ENCODE measurements at places on chromosomes 1 and 21.
A peak's percentile ranks its signal among the peaks of the same experiment; 100 is the strongest.

DNA sequence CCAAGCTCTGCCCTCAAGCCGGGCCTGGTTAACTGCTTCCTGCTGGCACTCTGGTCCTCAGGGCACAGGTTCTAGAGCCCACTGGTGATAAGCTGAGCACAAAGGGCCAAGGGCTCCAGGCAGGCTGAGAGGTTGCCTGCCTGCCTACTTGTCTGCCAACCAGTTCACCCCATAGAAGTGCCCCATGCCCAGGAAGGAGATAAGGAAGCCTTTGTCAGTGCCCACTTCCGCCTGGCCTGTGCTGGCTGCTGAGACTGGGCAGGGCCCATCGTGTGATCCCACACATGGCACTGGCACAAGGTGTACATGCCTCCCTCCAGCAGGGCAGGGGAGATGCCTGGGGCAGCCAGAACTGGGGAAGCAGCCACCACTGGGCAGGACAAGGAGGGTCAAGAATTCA is 24.1 kb downstream of the SLC9A1 start:
- DNase-seq, result no peak

GRCh38 chr1:232519186-232519585 is 110.7 kb downstream of the SIPA1L2 start:
- DNase-seq, result no peak

DNA sequence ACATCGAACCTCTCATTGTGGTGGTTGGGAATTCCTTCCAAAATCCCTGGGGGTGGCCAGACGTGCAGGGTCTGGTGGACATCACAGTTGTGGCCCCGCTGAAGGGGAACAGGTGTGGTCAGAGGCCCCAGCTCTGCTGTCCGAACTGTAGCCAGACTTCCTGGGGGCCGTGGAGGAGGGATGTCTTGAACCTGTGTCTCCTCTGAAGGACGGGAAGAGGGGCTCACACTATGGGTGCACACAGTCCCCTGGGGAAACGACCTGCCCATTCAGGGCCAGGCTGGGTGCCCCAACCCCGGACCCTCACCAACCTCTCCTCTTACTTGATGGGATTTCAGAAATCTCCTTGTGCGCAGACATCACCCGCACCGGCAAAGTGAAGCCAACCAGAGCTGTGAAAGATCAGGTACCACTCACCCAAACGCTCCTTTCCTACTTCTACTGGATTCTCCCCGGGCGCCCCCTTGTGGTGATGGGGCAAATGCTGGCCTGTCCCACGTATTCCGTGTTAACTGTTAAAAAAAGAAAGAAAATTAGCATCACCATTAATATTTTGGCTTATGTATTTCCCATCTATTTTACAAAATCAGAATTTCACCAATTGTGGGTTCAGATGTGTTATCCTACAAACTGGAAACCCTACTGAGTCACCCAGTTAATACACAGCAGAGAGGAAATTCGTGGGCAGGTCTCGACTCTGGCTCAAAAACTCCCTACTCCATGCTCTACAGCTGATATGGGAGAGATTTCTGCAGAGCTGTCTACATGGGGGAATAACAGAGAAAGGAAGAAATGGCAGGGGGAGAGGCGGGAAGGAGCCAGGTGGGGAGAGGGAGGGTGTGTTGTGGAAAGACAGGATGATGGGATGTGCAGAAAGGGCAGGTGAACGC is 28.1 kb downstream of the PADI4 start:
- peak; percentile 42 for DNase-seq

DNA sequence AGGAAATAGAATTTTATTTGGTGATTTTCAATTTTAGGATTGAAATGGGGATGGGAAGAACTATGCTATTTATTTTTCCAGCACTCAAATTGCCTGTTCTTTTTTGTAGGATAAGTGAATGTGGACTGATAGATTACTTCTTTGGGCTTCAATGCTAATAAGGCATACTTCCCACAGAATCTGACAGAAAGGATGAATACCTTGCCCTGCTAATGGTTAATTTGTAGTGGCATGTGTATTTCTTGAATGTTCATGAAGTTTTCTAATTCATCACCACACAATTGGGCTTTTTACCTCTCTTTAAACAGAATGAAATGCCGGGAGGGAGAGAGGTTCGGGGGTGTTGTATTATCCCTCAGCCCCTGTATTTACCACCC is 369.1 kb upstream of the ADGRL2 start:
- no peak for DNase-seq

DNA sequence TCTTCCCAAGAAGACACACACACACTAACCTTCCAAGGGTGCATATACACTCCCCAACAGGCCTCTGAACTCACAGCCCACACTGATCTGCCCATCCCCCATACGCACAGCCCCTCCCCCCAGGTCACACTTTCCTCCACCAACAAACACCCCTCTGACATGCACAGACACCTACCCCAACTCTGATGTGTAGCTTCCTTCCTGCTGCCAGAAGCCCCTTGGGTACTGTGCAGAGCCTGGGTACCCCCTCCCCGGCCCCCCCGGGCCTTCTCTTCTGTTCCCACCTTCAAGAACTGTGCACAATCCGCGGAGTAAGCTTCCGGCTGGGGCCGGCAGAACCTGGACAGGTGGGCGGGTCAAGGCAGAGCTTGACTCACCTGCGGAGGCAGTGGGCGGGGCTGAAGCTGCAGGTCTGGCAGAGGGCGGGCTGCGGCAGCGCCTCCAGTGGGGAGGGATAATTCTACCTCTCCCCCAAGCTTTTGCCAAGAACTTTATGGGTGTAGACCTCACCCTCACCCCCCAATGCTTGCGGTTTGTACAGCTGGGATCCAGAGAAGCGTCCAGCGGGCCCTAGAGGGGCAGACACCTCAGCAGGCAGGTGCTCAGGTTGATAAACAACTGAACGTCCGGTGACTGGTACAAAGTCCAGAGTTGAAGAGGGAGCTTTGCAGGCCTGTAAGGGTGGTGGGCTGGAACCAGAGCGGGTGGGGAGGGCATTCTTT is at the start of gene C1orf210:
C1orf210 (minus strand) TSS at position 313 of the 722 bp plus-strand sequence. CDS start 2,311 bp downstream, outside the sequence.
- peak; percentile 62 for DNase-seq

- DNase-seq, result no peak
Measured at GRCh38 chr1:9996624-9997582, at the start of gene RBP7. RBP7 (plus strand) TSS chr1:9997228; CDS start chr1:9997259, 31 bp downstream.

GRCh38 chr1:221169447-221169889 is 290.2 kb downstream of the HLX start:
- no peak for DNase-seq

DNA sequence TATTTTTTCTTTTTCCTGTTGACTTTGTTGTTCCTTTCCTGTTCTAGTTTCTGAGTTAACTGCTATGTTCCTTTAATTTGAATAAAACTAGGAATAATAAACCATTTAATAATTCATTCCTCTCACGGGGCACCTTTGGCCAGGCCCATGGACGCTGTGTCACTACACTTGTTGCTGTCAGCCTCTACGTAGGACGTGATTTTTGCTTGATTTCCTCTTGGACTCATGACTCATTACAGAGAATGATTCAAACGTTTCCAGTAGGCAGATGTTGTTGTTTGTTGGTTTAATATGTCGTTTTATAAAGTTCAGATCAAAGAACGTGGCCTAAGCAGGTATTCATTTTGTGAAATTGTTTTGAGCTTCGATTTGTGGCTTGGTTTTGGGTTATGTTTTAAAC is 9.1 kb upstream of the SLC19A1 start:
- DNase-seq, result no peak

DNA sequence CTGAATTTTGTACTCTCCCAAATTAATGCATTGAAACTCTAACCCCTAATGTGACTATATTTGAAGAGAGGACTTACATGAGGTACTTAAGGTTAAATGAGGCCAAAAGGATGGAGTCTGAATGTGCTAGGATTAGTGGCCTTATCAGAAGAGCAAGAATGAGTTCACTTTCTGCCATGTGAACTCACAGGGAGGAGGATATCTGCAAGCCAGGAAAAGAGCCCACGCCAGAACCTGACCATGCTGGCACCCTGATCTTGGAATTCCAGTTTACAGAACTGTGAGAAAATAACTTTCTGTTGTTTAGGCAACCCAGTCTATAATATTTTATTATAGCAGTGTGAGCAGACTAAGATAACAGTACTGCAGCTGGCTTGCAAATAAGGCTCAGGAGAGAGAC is 12.2 kb upstream of the FASLG start:
- no peak for DNase-seq

GRCh38 chr1:36225283-36225899 is 1.1 kb downstream of the THRAP3 start:
- DNase-seq, result no peak

DNA sequence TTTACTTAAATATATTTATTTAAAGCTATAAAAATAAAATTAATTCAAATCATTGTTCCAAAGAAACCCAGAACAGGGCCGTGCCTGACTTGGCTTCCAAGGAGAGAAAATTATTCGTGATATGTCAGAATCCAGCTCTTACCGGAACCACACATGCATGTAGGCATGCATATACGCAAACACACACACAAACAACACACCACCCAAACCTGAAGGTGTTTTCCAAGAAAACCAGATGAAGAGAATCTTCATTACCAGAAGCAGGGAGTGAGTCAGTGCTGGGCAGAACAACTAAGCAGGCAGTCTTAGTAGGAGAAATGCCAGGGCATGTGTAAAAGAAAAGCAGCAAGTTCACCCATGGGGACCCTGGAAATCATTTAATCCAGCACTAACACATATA is 432.0 kb upstream of the BEND5 start:
- no peak for DNase-seq

GRCh38 chr1:212650228-212650627 is 41.7 kb downstream of the ATF3 start:
- no peak for DNase-seq

GRCh38 chr1:13828454-13829151 is 128.6 kb downstream of the PRDM2 start:
- DNase-seq, result peak; percentile 23

- DNase-seq, result no peak
Measured at GRCh38 chr1:22234476-22235030, 91.7 kb upstream of the WNT4 start.

GRCh38 chr1:25737130-25737529 is 62.9 kb upstream of the SELENON start:
- DNase-seq, result no peak

GRCh38 chr1:63405021-63405420 is 37.6 kb downstream of the ALG6 start:
- DNase-seq, result no peak

- DNase-seq, result no peak
Measured at GRCh38 chr1:172653015-172653709, 5.7 kb upstream of the FASLG start.

DNA sequence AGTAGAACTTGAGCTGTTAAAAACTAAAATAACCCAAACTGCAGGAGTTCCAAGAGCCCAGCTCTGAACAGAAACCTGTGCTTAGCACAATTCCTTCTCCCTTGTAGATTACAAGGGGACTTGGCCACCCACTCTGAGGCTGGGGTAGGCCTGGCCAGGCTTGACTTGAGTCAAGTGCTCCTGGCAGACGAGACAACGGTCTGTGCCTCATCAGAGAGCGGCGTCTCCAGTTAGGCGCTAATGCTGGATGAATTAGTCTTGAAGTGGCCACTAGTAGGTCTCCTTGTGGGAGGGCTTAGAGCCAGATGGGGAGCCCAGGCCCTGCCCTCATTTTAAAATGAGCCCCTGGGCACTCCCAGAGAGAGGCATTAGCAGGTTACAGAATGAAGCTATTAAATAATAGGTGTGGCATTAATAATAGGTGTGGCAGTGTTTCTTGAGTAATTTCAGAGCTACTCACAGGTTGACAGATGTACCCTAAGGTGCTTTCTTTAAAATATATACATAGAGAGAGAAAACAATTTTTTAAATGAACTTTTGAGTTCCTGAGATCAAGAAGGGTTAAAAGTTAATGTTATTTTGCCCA is 1.1 kb downstream of the EEIG2 start:
- DNase-seq, result peak; percentile 9

DNA sequence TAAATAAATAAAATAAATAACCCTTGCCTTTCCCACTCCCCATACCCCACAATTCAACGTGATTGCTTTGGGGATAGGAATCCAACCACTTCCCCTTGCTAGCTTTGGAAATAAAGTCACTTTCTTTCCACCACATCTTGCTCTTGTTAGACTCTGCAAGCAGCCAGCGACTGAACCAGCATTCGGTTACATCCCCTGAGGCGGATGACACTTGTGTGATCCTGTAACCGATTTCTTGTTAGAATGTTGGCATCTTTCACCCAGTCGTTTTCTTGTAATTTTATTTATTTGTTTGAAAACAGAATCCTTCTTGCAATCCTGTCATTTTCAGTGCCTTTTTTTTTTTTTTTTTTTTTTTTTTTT is 1.6 kb upstream of the IFNGR2 start:
- no peak for DNase-seq

DNA sequence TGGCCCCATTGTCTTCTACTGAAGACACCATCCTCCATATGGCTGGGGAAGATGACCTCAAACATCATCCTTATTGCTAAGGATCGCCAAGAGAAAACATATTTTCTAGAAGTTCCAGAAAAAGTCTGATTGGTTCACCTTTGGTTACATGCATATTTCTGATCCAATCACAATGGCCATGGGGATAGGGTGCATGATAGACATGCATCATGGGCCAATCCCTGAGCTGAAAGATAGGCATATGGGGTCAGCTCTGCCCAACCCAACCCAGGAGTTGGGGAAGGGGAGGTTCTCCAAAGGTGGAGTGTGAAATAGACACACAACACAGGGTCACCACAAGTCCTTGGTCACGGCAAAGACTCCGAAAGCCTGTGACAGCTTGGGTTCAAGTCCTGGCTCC is 276.3 kb upstream of the TMEM51 start:
- no peak for DNase-seq

- peak; percentile 90 for DNase-seq
Measured at GRCh38 chr1:16112596-16113555, 39.4 kb upstream of the FAM131C start.

DNA sequence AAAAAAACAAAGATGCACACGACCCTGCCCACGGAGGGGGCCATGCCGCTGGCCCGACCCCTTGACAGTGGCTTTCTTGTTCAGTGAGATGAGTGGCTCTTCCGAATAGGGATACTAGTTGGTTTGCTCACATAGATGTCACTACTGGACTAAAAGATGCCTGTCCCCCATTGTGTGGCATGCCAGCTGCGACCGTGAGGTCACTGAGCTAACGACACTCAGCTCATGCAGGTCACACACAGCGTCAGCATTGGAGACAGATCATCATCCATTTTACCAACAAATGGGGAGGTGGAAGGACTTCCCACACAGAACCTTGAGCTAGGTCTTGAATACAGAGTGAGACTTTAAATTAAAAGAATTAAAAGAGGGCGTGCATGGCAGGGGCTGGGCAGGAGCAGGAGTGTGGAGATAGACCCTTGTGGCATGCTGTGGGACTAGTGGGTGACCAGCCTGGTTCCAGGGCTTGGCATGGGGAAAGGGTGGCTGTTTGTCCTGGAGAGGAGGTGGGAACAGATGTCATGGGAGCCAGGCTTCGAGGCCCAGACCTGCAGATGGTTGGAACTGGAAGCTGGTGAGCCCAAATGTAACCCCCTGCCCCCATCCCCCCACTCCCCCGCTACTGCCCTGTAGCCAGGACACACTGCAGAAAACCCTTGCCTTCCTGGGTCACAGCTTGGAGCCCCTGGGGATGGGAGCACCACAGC is 12.4 kb downstream of the SLC1A7 start:
- DNase-seq, result no peak

Data from HepG2 (cell line).